ENCODE measurements at places on chromosomes 12 and 14. TPM values are rescaled to one million over a fixed set of nuclear protein-coding genes. Genes with fewer than 3 reads are reported as not detected.

The FANCM gene
- polyA plus RNA-seq = 13.2 TPM

The NINJ2 gene
- polyA plus RNA-seq = 1.4 TPM

The PTPRO gene
- polyA plus RNA-seq = 277 TPM

The SERPINA9 gene
- not detected for polyA plus RNA-seq

The FOXM1 gene
- 29.6 TPM for polyA plus RNA-seq

The HOXC12 gene
- 0.03 TPM for polyA plus RNA-seq

The ZDHHC22 gene
- polyA plus RNA-seq = 0.38 TPM

The GALNT8 gene
- polyA plus RNA-seq = 3.2 TPM

The WNT1 gene
- polyA plus RNA-seq = not detected

The ATL1 gene
- 7.1 TPM for polyA plus RNA-seq

The SLC10A1 gene
- polyA plus RNA-seq = 0.08 TPM

The NYNRIN gene
- polyA plus RNA-seq = 48.0 TPM

The RASSF3 gene
- polyA plus RNA-seq = 23.1 TPM

The OR11H6 gene
- polyA plus RNA-seq = not detected

The C14orf180 gene
- not detected for polyA plus RNA-seq

The BEST3 gene
- 0.24 TPM for polyA plus RNA-seq

The TSPAN9 gene
- 90.1 TPM for polyA plus RNA-seq

The MYRFL gene
- polyA plus RNA-seq = 0.91 TPM

The RDH12 gene
- polyA plus RNA-seq = 0.43 TPM
